Midbrain (tissue), 1 donor: ENCODE measurements at places on chromosomes 12 and 14.

GRCh38 chr12:57153415-57153997 is 6.1 kb upstream of the LRP1-AS start:
- no peak for DNase-seq

- DNase-seq: peak; percentile 17
Measured at GRCh38 chr12:67469666-67470065, 178.9 kb upstream of the DYRK2 start.

- no peak for DNase-seq
Measured at GRCh38 chr12:64718649-64719048, 40.6 kb downstream of the GNS start.

- no peak for DNase-seq
Measured at GRCh38 chr12:57993030-57993429, 51.7 kb downstream of the ATP23 start.

- DNase-seq: no peak
Measured at GRCh38 chr12:80400571-80400991, 43.5 kb upstream of the PTPRQ start.

- no peak for DNase-seq
Measured at GRCh38 chr12:13537623-13538022, 341.1 kb downstream of the EMP1 start.

DNA sequence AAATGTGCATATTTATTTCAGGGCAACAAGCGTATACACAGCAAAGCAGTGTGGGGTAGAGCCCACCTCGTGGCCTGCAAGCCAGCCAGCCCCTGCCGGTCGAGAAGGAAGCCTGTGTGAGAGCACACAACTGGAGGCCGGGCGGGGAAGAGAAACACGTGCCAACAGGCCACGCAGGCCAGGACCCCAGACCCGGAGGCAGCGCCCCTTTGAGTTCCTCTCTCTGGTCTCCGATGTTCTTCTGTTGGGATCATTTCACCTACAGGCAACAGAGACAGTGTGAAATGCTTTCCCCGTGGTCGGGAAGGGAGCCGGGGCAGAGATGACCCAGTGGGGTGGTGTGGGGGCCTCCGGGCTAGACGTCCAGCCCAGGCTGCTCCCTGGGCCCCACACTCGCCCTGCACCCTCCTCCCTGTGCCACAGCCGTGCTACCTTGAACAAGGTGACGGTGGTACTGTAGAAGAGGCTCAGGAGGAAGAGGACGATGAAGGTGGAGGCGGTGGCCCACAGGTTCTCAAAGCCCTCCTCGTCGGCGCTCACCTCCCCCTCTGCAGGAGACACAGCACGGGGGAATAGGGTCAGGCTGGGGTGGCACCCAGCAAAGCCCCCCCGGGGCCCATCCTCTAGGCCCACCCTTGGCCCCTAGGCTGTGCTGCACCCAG is 325.5 kb downstream of the TMEM121 start:
- DNase-seq: no peak

DNA sequence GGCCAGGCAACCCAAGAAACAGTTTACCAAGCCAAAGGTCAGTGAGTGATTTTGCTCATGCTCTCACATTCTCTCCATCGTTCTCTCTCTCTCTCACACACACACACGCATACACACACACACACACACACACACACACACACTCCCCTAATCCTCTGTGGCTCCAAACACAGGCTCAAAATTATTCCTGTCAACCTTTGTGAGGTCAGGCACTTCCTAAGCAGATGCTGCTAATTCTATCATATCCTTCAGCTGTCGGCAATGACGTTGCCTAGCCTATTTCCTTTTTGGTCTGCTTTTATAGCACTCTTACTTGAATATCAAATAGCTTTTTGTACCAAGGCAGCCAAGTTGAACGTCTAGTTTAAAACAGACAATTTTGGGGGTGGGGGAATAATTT is 98.9 kb upstream of the EGLN3 start:
- no peak for DNase-seq

DNA sequence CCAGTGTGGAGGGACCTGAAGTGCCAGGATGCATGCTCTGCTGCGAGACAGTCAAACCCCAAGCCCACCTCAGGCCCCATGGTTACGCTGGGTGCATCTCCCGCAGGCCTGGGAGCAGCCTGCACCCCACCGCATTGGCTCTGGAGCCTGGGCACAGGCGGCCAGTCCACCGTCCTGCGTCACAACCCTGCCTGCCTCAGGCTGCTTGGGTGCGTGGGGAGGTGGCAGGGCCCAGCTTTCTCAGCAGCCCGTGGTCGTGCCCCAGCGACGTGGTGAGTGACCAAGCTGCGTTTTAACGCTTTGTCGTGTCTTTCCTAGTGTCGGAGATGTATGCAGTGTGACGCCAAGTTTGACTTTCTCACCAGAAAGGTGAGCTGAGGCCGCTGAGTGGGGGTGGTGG is 10.9 kb downstream of the ZFYVE21 start:
- no peak for DNase-seq

DNA sequence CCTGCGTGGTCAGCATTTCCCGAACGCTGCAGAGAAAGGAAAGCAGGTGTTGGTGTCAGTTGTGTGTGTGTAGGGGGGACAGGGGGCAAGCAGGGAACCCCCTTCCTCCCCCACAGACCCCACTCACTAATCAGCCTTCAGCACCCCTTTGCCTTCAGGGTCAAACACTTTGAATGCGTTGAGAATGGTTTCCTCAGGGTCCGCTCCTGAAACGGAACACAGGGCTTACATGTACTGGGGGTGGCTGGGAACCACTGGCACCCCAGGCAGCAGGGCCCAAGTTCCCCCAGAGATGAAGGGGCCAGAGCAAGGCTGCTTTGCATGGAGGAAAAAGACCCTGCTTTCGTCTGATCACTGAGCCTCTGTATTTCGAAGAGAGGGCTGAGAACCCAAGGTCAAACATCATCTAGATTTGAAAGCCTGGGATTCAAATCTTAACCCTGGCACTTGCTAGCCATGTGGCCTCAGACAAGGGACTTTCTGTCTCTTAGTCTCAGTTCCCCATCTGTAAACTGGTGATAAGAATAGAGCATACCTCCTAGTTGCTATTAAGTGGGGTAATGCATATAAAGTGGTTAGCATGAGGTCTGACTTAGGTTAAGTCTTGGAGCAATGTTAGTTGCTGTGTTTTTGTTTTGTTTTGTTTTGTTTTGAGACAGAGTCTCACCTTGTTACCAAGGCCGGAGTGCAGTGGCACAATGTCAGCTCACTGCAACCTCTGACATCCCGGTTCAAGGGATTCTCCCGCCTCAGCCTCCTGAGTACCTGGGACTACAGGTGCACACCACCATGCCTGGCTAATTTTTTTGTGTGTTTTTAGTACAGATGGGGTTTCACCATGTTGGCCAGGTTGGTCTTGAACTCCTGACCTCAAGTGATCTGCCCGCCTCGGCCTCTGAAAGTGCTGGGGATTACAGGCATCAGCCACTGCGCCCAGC is 7.0 kb downstream of the MYL2 start:
- DNase-seq: no peak

- DNase-seq: peak; percentile 14
Measured at GRCh38 chr14:102777711-102778337, 575 bp downstream of the TRAF3 start.

DNA sequence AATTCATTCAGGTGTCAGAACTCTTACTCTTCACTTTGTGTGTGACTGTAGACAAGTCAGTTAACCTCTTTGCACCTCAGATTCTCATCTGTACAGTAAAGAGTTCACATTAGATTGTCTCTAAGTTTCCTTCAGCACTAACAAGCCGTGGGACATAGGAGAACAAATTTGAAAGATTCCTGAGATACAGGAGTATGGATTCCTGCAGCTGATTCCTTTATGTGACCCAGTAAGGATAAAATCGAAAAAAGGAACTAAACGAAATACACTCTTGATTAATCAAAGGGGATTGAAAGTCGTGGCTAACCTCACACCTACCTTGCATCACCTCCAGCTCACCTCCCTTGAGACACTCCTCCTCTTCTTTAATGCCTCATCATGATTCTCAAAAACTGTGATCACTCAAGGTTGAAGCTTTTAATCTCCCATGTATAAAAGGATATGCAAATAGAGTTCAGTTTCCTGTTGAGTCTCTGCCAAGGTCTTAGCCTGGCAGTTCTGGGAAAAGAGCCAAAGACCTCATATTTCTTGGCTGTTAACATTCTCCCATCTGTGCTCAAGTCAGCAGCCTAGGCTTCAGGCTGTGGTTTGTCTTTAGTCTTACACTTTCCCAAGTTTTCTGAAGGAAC is 156.6 kb downstream of the DAD1 start:
- DNase-seq: peak; percentile 88

GRCh38 chr12:3204730-3205531 is 127.8 kb downstream of the TSPAN9 start:
- no peak for DNase-seq

- DNase-seq: no peak
Measured at GRCh38 chr12:100956311-100956852, 161.8 kb downstream of the ANO4 start.

- no peak for DNase-seq
Measured at GRCh38 chr14:22502551-22502950, 86.5 kb downstream of the DAD1 start.

- DNase-seq: no peak
Measured at GRCh38 chr14:87264272-87264785, 728.7 kb downstream of the GALC start.

DNA sequence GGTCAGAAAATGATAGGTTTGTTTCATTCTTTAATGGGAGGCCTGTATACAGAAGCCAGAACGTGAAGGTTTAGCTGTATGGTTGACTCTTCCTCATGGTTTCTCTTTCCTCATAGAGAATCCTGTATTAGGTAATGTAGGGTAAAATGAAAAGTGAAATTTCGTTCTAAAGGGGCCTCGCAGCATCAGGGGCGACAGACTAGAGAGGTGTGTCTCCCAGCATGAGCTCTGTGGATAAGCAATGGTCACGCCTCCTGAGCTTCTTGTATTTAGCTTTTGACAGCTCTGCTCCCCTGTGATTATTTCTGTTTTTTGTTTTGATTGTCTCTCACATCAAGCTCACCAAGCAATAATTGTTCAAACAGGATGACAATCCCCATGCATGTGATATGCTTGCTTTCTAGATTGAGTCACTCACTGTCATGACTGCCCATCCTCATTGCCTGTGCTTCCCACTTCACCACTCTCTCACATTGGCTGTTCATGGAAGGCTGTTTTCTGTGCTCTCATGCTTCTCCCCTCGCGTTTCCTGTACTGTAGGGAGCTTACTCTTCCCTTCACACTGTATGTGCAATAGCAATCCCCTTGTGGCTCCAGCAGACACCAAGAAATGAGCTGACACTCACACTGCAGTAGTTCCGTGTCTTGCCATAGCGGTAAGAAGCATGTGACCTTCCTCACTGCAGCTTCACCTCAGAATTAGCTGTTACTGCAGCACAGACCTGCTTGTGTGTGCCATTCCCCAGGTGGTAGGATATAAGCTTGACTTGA is 44.0 kb downstream of the RAD52 start:
- no peak for DNase-seq

DNA sequence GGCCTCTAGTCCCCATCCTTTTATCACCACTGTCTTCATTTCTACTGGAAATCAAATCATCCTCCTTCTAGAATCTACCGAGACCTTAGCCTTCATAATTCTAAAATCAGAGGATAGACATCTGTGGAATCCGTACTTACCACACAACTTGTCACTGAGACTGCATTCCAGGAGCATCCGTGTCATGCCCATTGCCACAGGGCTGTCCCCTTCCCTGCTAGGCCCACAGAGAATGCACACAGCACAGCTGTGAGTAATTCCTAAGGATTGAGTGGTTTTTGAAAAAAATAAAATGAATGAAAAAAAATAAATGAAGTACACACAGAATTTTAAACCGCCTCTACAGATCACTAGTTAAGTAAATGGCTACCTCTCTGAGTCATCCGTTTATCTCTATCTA is 21.0 kb upstream of the MAGOHB start:
- DNase-seq: no peak

- DNase-seq: no peak
Measured at GRCh38 chr14:75311356-75311755, 32.7 kb downstream of the FOS start.

DNA sequence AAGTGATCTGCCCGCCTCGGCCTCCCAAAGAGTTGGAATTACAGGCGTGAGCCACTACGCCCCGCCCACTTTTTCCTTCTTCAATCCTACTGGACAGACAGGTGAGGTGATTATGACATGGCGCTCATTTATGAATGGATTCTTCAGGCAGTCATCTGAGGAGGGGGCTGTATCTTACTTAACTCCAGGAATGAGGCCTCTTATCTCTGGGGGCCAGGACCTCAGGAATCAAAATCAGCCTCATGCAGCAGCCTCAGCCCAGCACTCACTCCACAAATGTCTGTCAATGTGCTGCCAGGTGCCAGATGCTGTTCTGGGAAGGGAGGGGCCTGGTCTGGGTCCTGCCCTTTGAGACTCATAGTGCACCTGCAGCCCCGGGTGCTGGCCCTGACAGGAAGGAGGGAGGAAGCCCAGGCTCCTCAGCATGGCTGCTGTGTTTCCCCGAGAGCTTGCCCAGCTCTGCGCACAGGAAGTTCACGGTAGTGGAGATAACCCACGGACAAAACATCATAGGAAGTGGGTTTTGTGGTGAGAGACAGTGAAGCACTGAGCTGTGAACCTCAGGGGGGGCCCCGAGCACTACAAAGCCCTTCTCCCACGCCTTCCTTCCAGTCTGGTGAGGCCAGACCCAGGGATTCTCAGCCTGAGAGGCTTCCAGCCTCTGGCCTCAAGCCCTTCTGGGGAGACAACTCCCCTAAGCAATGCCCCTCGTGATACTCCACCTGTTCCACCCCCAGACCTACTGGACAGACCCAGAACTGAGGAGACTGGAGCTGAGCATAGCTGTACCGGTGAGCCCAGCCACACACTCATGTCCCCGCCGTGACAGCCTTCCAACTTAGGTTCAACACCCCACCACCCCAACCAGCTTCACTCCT is 22.3 kb downstream of the GALNT6 start:
- no peak for DNase-seq

DNA sequence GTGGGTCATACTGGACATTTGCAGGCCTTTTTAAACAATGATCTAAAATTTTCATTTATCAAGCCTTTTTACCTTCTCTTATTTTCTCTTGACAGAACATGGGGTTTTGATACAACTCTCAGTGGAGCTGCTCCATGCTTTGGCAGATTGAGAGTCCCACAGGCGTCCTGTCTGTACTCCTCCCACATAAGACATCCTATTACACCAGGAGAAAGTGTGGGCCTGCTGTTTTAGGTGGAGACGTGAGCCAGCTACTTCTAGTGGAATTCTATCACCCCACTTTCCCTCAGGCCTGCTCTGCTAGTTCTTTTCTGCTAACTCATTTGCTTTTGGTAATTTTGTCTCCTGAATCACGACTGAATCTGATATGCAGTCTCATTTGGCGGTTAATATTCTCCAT is 33.5 kb upstream of the NRXN3 start:
- DNase-seq: no peak

- no peak for DNase-seq
Measured at GRCh38 chr12:29054858-29055663, 94.0 kb upstream of the FAR2 start.
